ENCODE measurements at places on chromosomes 12 and 14.

- no peak for DNase-seq
Observed at GRCh38 chr14:76927971-76928700, 100.4 kb downstream of the IRF2BPL start.

DNA sequence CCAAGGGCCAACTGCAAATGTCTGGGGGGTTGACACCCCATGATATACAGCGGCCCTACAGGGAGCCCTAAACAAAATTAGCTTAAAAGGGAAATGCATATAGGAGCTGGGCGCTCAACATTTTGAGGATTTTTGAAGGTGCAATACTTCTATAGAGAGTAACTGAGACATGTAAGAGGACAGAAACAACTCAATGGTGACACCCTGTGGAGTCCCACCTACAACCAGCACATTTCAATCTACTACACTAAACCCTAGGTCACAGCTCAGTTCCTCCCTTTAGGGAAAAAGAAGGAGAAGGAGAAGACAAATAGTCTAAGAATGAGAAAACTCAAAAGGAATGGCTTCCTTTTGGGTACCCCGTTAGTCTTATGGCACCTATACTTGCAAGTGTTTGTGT is 1010.5 kb upstream of the NOVA1 start:
- no peak for DNase-seq

DNA sequence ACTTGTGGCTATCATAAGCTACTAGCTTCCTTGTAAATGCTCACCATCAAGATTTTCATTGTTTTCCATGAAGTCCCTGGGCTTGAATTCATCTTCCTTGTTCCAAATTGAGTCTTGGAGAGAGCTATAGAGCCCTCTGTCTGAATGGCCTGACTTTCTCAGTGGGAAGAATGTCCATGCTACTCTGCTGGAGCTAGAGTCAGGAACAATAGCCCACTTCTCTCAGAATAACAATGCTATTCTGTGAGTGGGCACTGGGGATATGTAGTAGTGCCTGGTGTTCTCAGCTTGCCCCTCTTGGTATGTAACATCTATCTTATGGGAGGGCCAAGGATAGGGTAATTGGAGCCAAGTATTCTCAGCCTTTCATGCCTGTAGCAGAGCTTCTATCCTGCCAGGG is 127.6 kb upstream of the TRHDE start:
- no peak for DNase-seq

GRCh38 chr12:104526320-104526719 is 69.6 kb downstream of the CHST11 start:
- no peak for DNase-seq

DNA sequence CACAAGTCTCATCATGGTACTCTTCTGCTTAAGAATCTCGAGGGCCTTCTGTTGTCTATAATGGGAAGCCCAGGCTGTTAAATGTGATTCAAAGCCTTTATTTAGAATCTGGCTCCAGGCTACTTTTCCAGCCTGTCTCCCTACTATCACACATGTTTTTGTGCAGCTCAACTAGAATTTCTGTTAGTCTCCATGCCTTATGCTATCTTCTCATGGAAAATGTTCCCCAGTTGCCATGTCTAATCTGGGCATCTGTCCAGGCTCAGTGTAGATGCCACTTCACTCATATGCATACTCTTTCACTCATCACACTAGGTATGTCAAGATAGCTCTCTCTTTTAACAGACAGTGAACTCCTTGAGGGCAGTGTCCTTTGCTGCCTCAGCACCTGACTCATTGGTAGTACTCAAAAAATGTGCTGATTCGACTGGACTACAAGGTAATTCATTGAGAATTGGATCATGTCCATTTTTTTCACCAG is 145.3 kb downstream of the TTLL5 start:
- DNase-seq: no peak

DNA sequence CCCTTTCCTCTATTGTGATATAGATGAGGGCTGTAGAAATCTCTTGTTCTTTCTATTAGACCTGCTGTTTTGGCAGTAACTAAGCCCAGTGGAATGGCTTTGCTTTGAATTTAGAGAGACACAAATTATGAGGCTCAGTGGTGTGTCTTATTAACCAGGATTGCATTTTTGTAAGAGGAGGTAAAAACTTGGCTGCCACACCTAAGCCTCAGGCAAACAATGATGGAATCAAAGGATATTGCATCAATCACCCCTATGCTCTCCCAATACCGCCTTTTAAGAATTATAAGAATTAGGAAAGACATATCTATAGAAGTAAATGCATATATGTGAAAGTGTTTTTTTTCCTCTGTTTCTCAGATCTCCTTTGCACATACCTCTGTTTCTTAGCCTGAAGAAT is 63.3 kb downstream of the ACSS3 start:
- no peak for DNase-seq

- no peak for DNase-seq
Observed at GRCh38 chr12:74537126-74537706, 419 bp upstream of the ATXN7L3B start.
